HEK293T (cell line): ENCODE measurements at places on chromosomes 7 and 10.

GRCh38 chr10:35433851-35434426 lies 97.6 kb downstream of the CCNY start:
- no peak for DNase-seq

GRCh38 chr7:140982508-140982907 lies 32.2 kb downstream of the MRPS33 start:
- no peak for DNase-seq

- DNase-seq, result no peak
Measured at GRCh38 chr7:102214477-102215072, 72.1 kb upstream of the SH2B2 start.

DNA sequence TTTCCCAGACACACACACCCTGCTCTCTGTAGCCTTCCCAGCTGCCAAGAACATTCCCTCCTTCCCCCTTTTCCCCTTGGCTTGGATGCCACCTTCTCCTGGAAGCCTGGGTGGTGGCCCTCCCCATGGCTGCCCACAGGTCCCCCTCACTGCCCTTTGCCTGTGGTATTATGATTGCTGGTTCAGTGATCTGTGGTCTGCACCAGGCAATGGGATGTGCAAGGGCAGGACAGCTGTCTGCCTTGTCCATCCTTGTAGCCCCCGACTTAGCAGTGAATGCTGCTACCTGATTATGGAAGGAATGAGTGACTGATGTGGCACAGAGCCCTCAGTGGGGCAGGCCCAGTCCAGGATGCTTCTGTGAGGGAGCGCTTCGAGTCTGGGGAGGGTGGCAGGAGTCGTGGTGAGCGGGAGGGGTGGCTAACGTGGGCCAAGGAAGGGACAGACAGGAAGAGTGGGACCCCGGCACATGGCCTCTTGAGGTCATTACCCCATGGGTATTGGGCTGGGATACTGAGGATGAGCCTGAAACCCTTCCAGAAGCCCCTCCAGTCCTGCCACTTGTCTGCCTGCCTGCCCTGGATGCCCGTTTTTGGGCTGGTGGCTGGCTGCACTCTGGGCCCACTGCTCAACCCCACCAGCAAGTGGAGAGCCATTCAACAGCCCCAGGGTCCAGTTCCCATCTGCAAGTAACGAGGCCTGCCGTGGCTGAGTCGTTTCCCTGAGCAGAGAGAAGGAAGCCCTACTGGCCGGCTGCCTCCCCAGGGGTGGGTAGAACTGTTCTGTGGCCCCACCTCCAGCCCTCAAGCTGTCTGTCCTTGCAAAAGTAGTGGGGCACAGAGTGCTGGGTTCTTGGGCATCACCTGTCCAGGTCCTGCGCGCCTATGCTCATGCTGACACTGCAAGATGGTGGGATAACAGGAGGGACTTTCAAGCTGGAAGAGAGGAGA lies 8.8 kb downstream of the CHST3 start:
- DNase-seq, result no peak

- DNase-seq, result no peak
Measured at GRCh38 chr7:7565018-7565680, 1.5 kb upstream of the MIOS start.

GRCh38 chr10:97425964-97426775 lies at the start of gene PGAM1:
Gene PGAM1, plus strand, starts transcription at chr10:97426191. Its CDS starts 117 bp downstream, at chr10:97426308.
- DNase-seq, result peak; percentile 100

DNA sequence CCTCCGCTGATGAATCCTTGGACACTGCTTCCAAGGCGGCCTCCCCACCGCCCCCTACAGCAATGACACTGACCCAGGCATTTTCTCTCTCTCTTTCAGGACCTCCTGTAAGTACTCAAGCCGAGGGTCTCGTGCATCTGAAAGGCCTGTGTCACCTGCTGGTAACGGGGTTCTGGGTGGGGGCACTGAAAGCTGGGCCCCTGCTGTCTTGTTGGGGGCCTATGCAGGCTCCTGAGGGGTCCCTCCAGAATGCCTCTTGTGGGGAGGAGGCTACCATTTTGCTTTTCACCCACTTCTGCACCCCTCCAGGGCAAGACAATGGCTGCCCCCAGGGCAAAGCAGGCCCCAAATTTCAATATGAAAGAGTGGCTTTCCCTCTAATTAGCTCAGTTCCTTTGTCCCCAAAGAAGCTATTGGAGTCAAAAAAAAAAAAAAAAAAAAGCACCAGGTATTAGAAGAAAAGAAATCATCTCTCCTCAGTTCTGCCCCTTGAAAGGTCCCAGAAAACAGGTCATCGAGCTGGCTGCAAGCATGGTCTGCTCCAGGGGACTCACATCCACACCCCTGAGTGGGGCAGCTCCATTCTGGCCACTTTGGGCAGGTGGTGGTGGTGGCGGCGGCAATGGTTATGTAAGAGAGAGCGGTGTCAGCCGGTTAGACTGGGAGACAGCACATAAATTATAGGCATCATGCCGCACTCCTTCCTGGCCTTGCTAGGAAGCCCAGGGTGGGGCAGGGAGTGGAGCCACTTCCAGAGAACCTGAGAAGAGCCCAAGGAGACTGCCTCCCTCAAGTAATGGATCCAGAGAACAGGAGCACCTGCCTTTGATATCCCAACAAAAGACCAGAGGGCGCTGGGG lies 66.2 kb downstream of the COL13A1 start:
- no peak for DNase-seq

DNA sequence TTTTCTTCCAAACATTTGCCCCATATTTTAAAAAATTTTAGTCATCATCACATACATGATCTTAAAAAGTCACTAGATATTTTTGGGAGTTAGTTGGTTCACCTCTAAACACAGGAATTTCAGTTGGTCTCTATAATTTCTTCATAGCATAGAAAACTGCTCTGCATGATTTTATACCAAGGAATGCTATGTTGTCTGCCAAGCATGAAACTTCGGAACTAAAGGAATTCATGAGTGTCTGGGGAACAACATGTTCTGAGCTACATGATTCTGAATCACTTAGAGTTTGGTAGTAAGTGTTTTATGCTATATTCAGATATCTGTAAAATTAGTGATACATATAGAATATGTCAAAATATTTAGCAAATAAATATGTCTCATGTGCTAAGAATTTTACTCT lies 957.8 kb downstream of the GATA3 start:
- DNase-seq, result no peak

DNA sequence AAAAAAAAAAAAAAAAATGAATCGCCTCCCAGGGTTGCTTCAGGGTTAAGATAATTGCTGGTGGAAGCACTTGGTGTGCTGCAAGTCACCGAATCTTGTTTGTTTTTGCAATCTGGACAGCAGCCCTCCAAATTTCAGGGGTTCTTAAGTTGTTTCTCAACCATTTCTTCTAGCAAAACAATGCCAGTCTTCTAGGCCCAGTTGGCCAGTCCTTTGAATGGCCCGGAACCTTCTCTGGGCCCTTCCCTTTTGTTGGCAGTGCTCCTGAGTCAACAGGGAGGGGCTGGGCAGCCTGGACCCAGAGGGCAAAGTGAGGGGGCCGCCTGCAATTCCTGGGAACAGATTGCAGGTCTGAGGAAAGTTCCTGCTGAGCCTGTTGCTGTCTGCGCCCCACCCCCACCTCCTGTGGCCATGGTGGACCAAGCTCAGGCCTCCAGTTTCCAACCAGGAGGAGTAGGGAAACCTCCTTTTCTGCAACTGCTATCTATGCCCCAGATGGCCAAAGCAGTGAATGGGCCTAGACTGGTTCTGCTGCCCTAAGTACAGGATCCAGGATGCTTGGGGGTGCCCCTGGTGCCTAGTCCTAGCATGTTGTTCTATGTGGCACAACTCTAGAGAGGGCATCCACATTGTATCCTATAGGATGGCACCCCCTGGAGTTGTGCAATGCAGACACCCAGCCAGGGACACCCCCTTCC lies 31.4 kb upstream of the PDCD4 start:
- no peak for DNase-seq

DNA sequence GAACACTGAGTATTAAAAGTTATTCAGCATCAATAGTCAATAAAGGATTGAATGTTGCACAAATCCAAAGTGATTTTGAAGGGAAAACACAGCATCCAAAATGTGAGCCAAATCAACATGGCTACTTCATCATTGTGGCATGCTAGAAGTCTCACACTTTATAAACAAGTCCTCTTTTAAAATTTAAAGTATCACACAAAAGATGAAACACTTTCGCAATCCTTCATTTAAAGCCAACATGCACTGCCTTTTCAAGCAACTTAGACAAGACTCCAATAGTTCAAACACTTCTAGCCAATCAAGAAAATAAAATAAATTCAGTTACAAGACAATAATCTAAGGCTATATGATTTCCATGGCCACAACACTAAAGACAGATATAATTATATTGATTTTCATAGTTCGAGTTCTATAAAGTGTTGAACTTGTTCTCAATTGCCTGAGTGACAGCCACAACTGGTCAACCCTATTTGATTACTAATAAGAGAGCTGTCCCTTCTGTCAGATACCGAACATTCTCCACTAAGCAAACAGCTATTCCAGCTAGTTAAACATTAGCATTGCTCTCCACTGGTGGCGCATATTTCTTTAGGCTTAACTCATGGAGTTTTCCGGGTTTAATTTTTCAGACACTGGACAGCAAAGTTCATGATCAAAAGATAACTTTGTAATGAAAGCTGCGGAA lies 8.3 kb downstream of the EBF3 start:
- DNase-seq, result no peak

- DNase-seq, result no peak
Measured at GRCh38 chr7:149774237-149775175, 1.1 kb upstream of the ZNF467 start.

DNA sequence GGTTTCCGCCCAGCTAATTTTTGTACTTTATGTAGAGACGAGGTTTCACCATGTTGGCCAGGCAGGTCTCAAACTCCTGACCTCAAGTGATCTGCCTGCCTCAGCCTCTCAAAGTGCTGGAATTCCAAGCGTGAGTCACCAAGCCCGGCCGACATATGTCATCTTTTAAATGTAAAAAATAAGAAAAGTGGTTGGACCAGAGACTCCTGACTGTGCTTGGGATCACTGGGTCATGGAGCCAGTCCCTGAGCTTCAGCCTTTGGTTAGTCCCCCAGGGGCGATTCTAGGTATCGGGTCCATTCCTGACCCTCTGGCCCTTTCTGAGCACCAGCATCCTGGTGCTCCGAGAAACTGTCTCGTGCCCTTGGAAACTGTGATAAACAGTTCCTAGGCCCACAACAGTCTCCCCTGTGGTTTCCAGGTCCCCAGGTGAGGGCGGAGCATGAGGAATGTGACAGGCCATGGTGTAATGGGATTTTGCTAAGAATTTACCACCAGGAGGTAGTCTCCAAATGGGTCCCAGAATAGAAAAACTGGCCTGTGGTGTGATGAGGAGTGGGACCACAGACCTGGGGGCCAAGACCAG lies 32.8 kb downstream of the UBTD1 start:
- DNase-seq, result no peak

- no peak for DNase-seq
Measured at GRCh38 chr7:90111-91063, 102.0 kb upstream of the FAM20C start.

DNA sequence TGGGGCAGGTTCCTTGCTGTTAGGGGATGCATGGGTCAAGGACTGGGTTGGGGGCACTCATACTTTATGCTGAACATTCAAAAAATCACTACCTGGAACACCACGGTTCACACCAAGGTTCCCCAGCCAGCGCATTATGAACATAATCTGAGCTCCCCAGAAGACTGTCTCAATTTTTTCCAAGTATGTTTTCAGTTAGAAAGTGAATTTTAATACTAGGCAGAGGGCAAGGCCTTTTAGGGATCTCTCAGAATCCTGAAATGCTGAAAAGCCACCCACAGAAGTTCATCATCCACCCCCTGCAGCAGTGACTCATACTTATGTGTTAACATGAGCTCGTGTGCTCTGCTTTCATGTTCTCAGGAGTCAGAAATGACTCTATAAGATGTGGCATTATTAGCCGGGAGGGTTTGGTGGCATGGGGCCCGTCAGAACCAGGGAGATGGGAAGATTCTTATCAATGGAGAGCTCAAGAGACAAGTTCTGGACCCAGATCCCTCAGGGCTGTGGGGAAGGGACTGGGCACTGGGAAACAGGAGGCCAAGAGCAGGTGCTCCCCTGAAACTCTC lies 185.2 kb upstream of the ITGB1 start:
- no peak for DNase-seq

DNA sequence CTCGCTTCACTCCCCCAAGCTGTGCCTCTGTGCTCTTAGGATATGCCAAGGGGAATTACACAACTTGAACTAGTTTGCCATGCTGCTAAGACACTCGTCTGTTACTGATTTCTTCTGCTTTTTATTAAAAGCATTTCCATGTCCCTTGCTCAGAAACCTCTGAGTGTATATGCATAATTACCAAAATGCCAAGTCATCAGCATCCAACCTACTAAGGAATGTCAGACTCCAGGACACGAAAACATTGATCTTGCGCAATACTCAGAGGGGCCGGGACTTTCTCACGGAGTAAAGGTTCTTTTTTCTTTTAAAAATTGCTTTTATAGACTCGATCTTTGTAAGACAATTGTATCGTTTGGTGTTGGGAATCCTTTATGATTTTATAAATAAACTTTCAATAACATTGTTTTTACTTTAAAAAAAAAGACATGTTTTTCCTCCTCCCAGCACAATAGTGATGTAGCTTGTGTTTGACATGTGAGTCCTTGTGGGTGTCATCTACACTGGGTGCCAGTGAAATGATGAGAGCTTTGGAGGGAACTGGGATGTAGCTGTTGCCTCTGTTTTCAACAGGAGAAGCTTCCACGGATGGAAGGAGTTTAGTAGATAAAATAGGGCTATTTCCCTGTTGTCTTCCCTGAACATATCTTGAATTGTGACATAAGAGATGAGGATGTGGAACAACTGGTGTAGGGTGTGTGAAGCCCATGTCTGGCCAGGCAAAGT lies 43.6 kb downstream of the CNNM1 start:
- DNase-seq, result no peak

DNA sequence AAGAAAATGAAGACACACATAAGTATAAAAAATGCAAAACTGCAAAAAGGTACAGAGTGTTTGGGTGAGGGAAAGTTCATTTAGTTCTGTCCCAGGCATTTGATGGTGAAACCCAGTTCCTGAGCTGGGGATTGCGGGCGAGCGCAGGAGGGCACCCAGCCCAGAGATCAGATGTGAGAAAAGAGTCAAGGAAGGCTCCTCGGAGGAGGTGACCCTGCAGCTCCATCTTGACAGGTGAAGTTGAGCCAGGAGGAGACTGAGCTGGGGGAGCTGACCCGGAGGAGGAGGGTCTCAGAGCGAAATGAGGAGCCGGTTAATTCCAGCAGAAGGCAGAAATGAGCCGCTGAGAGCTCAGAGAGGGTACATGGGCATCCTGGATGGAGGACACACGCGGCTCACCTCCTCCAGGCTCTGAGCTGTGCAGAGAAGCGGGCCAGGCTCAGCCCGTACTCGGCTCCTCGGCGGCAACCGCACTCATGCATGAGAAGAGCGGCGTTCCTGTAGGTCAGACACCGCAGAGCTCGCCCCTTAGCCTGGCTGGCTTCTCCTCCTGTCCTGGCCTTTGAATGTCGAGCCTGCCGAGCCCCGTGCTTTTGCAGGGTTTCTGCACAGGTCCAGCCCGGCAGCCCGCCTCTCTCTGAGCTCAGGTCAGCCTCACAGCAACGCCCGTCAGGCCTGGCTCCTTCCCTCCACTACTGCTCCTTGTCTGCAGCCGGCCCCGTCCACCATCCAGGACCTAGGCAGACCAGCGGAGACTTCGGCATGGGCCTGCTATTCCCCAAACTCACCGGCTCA lies 9.5 kb upstream of the RAMP3 start:
- no peak for DNase-seq
